ENCODE measurements at places on chromosomes 16 and 17. TPM values are rescaled to one million over a fixed set of nuclear protein-coding genes. Genes with fewer than 3 reads are reported as not detected.

Gene CPHXL2
- not detected for total RNA-seq

Gene GRIN2A
- under 0.01 TPM for total RNA-seq

Gene ASPSCR1
- total RNA-seq = 8.3 TPM

Gene SLC6A2
- not detected for total RNA-seq

Gene HASPIN
- 3.9 TPM for total RNA-seq

DNA sequence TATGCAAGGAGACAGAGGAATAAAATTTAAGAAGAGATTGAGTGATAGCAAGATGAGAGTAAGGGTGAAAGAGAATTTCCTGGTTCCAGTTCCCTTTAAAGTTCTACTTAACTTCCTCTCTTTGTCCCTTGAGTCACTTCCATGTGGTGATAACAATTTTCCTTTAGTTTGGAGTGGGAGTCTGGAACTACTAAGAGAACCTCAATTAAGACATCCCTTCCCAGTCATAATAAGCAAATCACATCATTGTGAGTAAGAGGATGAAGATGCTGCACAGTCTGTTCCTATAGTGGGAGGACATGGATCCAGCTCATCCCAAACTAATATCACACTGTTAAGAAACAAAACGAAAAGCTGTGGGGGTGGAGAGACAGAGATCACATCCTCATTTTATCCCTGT, 24.4 kb downstream of the TBX21 start:
- no peak for DNase-seq

DNA sequence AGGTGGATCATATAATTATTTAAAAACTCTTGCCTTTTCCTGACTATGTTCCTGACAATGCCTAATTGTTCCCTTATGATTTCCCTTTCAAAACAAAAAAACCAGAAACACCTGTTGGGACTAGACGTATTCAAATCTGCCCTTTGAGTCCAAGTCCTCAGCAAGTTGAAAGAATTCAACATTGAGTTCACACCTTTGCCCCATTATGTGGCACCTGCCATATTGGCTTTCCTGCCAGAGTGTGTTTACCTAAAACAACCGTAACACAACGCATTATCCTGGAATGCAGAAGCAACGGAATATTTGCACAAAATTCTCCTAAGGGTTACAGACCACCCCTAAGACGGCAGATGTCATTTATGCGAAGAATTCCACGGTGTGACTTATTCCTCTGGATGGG, 105.9 kb downstream of the ZFHX3 start:
- DNase-seq = no peak

DNA sequence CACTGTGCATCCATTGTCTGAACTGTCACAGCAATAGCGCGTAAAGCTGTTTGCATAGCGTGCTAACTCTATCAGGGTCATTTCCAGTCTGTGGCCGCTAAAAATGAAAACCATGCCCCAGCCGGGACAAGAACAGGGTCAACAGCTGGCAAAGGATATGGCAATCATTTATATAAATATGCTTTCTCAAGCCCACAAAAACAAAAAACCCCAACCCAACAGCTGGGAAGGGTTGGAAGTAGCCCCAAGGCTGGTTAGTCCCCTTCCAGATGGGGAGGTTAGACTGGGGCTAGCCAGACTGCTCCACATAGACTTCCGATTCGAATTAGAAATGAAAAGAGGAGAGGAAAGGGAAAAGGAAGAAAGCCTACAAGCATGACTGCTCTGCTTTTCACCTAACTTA, 203.3 kb upstream of the TBX2 start:
- DNase-seq = peak; percentile 42

DNA sequence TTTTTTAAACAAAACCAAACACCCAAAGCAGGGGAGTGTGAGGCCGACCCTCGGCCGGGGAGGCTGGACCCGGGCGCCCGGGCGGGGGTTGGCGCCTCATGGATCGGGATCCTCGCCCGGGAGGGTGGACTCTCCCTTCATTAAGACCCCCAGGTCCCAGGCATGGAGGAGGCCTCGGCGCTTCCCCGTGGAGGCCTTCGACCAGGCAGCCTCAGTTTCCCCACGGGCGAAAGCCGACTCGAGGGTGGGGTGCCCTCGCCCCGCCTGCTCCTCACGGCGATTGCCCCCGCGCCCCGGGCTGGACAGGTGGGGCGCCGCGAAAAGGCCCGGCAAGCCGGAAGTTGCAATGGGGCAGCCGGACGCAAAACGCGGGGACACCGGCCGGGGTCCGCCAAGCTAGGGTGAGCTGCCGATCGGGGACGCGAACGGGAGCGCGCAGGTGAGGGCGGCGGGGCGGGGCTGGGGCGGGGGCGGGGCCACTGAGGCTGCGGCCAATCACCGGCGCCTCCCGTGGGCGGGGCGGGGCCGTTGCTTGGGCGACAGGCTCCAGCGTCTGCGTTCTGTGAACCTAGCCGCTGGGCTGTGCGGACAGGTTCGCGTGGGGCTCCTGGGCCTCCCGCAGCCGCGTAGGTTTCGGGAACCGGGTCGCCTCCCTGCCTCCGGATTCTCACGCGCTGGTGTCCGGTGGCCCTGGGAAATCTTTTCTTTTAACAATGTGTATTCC, 6.0 kb upstream of the ZNF205 start:
- peak; percentile 89 for DNase-seq

DNA sequence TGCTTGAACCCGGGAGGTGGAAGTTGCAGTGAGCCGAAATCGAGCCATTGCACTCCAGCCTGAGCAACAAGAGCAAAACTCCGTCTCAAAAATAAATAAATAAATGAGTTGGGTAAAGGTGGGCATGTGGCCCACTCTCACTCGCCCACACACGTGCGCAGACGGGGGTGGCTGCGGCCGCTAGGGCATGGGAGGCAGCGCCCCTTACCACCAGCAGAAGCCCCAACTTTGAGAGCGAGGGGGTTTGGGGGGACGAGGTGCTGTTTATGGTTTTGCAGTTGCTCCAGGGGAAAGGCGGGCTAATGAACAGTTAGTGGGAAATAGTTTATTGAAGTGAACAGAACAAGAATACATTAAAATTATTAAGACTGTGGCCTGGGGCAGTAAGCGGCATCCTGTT, 14.9 kb upstream of the RBFOX3 start:
- DNase-seq = no peak

GRCh38 chr16:12255919-12256665, 279.6 kb downstream of the SNX29 start:
- DNase-seq = no peak

GRCh38 chr17:55433629-55434422, 12.2 kb upstream of the MMD start:
- peak; percentile 96 for DNase-seq

DNA sequence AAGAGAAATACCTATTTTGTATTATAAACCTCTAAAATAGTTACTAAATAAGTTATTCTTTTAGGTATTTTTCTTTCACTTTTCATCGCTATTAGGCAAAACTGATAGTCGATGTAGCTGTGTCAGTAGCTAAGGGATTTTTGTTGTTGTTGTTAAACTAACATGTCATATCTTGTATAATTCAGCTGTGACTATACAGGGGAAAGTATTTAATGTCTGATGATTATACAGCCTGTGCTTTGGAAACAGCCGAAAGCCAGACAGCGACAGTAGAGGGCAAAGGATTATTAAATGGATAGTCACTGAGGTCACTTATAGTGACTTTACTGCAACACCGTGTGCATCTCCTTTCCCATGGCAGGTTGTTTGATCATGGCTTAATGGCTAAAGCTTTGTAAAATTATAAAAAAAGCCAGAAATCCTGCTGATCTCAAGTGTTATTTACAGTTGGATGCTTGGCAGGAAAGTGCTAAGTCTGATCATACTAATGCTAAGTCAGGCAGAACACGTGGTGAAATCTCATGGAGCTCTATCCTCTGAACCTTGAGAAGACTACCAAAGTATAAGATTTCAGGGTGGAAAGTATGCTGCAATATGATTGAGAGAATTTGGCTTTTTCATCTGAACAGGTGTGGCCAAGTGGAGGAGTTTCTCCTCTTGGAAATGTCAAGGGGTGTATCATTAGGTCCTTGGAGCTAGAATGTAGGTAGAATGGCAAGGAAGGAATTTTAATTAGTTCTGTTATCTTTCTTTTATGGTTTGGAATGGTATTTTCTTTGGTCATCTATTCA, 88.4 kb downstream of the FTO start:
- no peak for DNase-seq

GRCh38 chr16:73337373-73338296, 289.7 kb upstream of the ZFHX3 start:
- DNase-seq = no peak

GRCh38 chr17:7955414-7956227, 23.6 kb downstream of the CNTROB start:
- no peak for DNase-seq

DNA sequence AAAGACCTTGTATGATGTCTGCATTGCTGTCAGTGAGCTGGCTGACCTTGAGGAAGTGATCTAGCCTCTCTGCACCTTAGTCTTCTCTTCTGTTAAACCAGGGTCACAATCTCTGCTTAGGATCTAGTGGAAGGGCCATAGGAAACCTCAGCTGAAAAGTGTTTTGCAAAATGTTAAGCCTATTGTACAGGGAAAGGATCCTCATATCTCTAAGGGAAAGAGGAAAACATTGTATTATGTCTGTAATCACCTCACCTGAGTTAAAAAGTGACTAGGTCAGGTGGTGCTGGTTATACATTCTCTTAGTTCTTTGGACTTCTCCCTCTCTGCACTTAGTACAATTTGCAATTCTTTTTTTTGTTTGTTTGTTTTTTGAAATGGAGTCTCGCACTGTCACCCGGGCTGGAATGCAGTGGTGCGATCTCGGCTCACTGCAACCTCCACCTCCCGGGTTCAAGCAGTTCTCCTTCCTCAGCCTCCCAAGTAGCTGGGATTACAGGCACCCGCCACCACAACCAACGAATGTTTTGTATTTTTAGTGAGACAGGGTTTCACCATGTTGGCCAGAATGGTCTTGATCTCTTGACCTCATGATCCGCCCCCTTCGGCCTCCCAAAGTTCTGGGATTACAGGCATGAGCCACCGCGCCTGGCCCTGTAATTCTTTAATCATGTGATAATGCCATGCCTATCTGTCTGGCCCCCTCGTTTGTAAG, 2.0 kb upstream of the SEPHS2 start:
- no peak for DNase-seq

DNA sequence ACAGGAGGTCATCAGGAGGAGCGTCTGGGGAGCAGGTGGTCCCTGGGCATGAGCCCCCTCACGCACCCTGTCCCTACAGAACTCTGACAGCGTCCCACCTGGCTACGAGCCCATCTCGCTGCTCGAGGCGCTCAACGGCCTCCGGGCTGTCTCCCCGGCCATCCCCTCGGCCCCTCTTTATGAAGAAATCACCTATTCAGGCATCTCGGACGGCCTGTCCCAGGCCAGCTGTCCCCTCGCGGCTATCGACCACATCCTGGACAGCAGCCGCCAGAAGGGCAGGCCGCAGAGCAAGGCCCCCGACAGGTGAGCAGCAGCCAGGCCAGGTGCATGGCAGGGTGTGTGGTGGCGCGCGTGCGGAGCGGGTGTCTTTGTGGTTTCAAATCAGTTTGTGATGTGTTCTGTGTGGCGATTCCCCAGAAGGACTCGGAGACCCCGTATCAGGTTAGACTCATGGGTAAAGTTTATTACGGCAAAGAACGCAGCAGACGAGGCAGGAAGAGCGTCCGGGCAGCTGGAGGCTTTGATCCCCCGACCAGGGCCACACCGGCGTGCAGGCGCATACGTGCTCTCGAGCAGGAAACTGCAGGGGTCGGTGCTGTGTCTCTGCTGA, 11.8 kb upstream of the NUDT16L1 start:
- DNase-seq = no peak

DNA sequence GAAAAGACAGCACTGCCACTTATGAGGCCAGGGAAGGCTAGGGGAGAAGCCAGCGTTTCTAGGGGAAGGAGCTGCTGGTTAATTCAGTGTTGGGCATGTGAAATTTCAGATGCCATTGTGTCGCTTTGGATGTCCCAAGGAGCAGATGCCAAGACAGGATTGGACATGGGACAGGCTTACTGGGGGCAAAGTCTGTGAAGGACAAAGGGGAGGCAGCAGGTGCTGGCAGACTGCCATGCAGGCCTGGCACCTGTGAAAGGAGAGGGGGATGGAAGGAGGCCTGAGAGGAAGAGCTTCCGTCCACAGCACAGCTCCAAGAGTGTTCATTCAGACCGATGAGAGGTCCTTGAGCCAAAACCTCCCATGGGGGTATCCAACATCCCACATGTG, 255.5 kb upstream of the RPL38 start:
- DNase-seq = no peak

DNA sequence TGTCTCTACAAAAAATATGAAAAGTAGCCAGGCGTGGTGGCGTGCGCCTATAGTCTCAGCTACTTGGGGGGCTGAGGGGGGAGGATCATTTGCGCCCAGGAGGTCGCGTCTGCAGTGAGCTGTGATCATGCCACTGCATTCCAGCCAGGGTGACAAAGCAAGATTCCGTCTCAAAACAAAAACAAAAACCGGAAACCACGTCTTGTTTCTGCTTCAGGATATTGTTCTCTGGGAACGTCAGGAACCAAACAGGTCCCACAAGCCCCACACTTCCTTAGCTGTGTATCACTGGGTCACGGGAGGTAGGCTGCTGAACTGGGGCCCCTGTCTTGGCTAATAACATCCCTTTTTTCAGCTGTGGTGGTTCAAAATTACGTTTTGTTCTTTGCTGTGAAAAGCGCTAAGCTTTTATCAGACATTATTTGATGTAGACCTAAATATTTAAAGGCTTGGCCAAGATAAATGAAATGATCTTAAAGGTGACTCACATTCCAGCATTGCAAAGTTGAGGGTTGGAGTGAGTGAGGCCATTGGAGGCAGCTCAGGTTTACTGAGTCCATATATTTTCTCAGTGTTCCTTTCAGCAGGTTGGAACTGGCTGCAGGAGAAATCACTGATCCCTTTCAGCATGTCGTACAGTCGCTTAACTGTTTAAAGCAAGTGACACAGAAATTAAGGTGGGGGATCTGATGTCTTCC, 16.4 kb upstream of the SEC14L1 start:
- DNase-seq = peak; percentile 68

- no peak for DNase-seq
Observed at GRCh38 chr16:86597880-86598606, 19.7 kb downstream of the FOXL1 start.

- peak; percentile 69 for DNase-seq
Observed at GRCh38 chr16:68264128-68265077, at the start of gene SLC7A6. Gene SLC7A6, plus strand, starts transcription at chr16:68264526. Its CDS starts 10,201 bp downstream, at chr16:68274727.

GRCh38 chr17:36937001-36937958, at the start of gene LHX1:
Gene LHX1, plus strand, starts transcription at chr17:36937475. Its CDS starts 723 bp downstream, at chr17:36938198.
- no peak for DNase-seq

DNA sequence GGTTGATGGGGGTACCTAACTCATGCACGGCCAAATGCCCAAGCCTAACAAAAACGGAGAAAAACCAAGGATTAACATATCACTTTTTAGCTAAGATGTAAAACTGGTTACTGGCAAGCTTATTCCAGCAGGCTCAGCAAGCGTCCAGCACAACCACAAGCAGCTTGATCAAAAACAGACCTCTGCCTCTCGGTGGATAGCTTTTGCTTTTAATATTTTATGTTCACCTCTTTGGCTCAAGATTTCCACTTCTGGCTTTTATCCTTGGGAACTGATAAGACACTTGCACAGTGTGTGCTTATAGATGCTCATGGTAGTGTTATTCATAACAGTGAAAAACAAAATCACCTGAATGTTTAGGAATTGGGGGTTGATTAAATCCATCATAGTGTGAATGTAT, 206.9 kb upstream of the CACNG5 start:
- DNase-seq = no peak

DNA sequence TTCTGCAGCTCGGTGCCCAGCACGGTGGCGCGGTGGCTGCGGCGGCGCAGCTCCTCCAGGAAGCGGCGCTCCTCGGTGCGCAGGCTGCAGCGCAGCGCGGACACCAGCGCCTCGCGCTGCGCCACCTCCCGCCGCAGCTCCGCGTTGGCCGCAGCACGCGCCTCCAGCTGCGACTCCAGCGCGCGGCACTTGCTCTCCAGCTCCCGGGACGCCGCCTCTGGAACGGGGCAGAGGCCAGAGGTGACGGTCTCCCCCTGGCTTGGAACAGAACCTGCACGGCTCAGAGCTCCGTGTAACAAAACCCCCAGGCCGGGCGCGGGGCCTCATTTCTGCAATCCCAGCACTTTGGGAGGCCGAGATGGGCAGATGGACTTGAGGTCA, 13.2 kb upstream of the CLUH start:
- DNase-seq = peak; percentile 26

All from IMR-90 (cell line).